Left colon (tissue), 2 donors: ENCODE measurements at places on chromosomes 16 and 17. TPM values are rescaled to one million over a fixed set of nuclear protein-coding genes. Genes with fewer than 3 reads are reported as not detected.

GRCh38 chr16:13453938-13454553, 465.9 kb upstream of the ERCC4 start:
- DNase-seq: peak; percentile 11

GRCh38 chr17:8960325-8961140, 5.0 kb downstream of the PIK3R5 start:
- no peak for DNase-seq

- peak; percentile 38 for DNase-seq
Observed at GRCh38 chr16:56888806-56889205, 23.8 kb downstream of the SLC12A3 start.

DNA sequence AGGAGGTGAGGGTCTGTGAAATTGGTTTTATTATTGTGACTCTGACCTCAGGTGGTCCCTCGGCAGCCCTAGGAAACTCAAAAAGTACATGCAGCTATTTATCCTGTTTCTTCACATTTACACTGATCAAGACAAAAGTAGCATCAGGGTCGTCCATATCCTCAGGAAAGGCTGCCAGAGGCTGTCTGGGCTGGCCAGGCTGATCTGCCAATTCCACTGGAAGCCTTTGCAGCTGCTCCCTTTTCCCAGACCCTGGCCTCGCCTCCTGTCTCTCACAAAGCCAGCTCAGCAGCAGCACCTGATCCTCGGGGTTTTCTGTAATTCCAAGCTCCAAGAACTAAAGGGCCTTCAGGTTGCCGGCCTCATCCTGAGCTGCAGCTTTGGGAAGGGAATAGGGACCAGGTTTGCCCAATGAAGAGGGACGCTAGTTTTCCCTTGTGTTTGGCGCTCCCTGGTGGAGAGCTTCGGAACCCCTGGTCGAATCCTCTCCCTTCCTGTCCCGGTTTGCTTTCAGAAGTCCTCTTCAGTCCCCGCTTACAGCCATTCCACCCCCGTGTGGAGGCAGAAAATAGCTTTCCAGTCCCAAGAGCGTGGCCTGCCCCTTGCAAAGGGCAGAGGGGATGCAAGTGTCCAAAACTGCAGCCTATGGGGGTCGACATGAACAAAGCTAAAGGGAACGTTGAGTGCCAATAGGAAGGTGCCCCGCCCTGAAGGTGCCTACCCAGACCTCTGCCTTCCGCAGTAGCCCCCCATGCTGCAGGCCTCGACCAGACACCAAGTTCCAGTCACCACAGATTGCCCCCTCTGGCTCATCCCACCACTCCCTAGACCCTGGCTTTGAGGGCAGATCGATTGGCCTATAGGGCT, 13.4 kb downstream of the MFSD6L start:
- DNase-seq: peak; percentile 83

Gene KRTAP3-2
- total RNA-seq: not detected

DNA sequence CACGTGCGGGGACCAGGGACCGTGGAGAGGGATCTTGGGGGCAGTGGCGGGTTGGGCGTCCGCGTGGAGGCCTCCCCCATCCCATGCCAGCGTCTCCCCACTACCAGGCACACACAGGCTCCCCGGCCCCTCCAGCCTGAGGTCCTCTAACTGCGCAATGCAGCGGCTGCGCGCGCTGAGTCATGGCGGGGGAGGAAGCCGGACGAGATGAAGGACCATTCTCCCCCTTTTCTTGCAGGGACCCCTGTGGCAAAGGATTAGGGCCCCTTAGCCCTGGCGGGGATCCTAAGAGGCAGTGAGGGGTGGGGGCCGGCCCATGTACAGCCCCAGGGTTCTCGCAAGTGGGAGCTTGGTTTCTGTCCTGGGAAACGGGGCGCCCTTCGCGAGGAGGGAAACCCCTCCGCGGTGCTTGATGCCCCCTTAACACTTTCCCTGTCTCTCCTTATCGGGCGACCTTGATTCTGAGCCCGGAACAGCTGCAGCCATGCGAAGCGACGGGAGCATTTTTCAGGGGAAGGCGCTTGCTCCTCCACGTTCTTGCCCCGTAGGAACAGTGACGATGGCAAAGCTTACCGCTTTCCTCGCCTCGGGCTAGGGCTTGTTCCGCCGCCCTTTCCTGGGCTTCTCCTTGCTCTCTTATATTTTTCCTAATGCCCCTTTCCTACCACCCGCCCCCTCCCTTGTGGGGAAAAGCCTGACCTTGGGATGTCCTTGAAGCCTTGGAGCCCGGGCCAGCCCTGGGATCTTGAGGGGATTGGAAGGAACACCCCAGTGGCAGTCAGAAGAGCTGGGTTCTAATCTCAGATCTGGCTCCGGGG, 592 bp downstream of the ALDOA start:
- no peak for DNase-seq

Gene ASPHD1
- total RNA-seq: 2.0 TPM

DNA sequence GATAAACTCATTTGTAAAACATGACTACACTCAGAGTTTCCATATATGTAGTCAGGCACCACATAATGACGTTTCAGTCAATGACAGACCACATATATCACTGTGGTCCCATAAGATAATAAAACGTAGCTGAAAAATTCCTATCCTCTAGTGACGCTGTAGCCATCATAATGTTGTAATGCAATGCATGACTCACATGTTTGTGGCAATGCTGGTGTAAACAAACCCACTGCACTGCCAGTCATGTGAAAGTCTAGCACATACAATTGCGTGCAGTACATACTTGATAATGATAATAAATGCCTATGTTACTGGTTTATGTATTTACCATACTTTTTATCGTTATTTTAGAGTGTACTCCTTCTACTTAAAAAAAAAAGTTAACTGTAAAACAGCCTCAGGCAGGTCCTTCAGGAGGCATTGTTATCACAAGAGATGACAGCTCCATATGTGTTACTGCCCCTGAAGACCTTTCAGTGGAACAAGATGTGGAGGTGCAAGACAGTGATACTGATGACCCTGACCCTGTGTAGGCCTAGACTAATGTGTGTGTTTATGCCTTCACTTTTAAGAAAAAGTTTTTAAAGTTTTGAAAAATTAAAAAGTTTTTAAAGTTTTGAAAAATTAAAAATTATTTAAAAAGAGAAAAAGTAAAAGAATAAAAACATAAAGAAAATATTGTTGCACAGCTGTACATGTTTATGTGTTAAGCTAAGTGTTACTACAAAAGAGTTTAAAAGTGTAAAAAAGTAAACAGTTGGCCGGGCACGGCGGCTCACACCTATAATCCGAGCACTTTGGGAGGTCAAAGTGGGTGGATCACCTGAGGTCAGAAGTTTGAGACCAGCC, 9.0 kb downstream of the STAT5B start:
- DNase-seq: no peak

DNA sequence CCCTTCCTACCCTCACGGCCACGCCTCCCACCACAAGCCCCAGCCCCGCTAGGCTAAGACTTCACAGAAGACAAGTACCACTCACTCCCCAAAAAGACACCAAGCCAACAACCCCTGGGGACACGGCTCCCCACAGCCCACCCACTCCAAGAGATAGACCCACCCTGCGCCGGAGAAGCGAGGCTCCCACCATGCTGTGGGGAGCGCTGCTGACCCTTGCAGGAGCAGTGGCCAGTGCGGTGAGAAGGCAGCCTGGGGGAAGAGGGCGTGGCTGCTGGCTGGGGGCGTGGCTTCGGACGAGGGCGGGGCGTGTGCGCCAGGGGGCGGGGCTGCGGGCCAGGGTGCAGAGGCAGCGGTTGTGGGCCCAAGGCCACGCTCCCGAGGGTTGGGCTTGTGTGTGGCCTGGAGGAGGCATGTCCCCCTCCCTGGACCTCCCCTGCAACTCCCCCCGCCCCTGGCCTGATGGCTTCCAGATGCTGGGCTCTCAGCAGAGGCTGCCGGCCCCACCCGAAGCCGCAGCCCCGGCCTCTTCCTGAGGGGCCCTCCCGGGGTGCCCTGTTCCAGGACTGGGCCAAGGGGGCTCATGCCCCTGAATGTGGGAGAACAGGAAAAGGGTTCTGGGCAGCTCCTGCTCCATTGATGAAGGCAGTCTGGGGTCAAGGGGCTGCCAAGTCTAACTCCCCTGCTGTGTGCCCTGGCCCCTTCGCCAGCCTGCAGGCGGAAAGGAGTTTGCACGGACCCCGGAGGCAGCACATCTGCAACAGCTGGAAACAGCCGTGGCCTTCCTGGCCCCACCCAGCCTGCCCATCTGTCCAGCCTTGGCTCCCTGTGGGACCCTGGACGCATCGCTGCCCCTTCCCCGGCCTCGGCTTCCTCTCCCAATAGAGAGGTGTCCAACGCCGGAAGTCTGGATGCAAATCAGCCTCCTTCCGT, 9.1 kb downstream of the TFAP4 start:
- DNase-seq: peak; percentile 71

GRCh38 chr16:57935904-57936303, 35.0 kb downstream of the CNGB1 start:
- no peak for DNase-seq

Gene TNK1
- 22.2 TPM for total RNA-seq

Gene DNAH9
- total RNA-seq: 0.47 TPM

Gene HNF1B
- 40.6 TPM for total RNA-seq

Gene KLHL10
- total RNA-seq: not detected
